ENCODE measurements at places on chromosomes 5 and 9.
A peak's percentile ranks its signal among the peaks of the same experiment; 100 is the strongest.

DNA sequence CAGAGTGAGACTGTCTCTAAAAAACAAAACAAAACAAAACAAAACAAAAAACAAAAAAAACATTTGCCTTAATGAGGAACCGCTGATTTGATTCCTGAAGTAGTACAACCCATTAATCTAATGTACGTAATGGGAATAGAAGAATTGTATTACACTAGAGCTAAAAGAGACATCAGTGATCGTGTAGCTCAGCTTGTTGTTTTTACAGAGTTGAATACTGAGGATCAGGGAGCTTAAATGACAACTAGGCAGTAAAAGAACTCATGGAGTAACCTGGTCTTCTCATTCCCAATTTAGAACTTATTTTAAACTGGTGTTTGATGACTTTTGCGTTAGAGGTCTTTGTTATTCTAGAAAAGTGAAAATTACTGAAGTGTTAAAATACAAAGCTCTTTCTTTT, 65.1 kb upstream of the SLC28A3 start:
- DNase-seq: no peak

DNA sequence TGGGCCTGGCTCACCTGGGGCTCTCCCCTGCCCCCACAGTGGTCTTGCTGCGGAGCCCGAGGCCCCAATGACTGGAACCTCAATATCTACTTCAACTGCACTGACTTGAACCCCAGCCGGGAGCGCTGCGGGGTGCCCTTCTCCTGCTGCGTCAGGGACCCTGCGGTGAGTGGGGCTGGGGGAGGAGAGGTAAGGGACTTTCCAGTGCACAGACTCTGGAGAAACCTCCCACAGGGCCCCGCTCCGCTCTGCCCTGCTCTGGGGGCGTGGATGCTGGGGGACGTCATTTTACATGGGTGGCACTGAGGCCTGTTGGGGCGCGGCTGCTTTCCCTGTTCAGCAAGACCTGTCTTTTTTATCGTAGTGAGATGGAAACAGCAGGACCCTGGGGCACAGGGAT, 7.6 kb downstream of the TSPAN17 start:
- no peak for DNase-seq

GRCh38 chr5:103259705-103260355, 1.3 kb downstream of the MACIR start:
- no peak for DNase-seq

GRCh38 chr5:151150471-151151262, 6.9 kb downstream of the ANXA6 start:
- DNase-seq: peak; percentile 56

- no peak for DNase-seq
These were observed 628 bp downstream of the HOMER1 start for GRCh38 chr5:79513308-79513703.

GRCh38 chr5:10502130-10502529, 60.5 kb downstream of the ROPN1L start:
- no peak for DNase-seq

DNA sequence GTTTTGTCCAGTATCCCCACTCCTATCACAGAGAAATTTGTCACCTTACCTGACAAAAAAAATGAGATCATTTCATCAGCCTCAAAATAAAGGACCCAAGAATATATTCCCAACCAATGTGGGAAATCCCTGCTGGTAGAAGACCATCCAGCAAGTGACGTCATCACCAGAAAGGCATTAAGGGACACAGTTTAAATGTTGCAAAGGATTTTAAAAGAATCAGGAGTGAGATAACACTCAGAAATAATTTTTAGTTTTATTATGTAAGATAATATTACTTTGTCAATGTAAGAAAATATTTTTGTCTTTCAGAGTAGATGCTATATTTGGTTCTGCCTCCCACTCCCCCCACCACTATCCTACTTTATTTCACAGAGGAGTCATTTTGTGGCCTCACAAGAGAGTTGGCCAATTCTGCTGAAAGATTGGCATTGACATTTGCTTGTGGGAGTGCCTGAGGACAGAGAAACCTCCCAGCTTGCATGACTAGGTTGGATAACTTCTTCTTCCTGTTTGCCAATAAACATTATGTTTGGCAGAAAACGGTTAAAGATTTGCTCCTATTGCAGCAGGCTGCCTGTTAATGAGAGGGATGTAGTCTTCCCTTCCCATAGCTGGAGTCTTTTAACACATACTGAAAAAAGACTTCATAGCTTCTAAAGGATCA, 288.6 kb upstream of the DAB2 start:
- no peak for DNase-seq

- DNase-seq: no peak
These were observed 201.1 kb downstream of the SNX18 start for GRCh38 chr5:54718656-54719055.

GRCh38 chr5:75243100-75243499, 6.4 kb upstream of the ANKRD31 start:
- DNase-seq: no peak

DNA sequence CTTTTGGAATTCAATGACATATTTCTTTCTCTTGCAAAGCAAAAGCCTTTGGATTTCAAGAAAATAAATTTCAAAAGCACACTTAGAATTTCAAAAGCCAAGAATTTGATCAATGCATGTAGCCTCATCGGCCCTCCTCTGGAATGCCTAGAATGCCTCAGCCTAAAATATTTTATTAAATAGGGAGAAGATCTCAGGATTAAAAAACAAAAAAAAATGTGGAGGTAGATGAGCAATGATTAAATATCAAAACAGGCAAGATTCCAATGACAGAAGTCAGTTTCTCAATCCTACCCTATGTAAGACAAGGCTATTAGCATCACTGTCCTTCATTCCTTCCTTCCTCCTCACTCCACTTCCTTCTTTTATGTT, 169.0 kb downstream of the CDH6 start:
- no peak for DNase-seq

GRCh38 chr5:150809363-150809762, 30.8 kb downstream of the SMIM3 start:
- no peak for DNase-seq

DNA sequence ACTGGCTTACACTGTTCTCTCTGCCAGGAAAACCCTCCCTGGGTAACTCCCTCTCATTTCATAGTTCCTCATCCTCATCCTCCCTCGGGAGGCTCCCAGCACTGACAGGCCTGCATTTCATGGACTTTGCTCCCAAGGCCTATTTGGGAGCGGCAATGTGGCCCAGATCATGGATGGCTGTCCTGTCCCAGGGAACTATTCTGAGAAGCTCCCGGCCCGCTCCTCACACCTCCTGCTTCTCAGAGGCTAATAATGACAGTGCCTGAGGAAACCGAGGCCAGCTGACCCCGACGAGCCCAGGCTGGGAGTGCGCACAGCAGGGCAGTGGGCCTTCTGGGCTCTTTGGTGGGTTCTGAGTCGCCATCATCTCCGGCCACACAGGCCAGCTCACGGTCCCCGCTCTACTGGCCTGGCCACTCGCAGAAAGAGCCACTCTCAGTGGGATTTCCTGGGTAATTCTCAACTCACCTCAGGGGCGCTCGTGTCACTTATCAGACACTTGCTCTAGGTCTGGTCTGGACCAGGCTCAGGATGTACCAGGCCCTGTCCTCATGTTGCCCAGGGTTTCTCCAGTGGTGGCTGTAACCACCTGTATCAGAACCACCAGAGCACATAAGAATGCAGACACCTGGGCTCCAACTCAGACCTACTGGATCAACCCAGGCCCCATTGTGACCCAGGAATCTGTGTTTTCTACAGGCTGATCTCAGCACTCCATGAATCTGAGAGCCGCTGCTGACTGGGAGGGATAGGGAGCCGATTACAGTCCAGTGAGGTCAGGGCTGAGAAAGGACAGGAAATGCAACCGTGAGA, 2.0 kb upstream of the DOLPP1 start:
- no peak for DNase-seq

DNA sequence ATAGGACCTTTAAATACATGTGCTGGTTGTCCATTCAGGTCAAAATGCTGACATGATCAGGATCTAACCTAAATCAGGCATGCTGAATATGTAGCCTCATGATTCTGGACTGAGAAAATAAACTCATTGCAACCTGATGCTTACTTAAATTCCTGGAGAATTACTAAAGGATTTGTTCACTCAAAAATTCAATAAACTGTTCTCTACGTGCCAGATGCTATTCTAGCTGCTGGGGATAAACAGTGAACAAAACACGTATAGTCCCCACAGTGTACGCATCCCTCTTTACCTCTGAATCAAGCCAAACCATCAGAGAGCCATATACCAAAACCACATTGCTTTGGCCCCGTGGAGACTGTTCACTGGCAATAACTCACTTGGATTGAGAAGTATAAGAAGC, 6.1 kb downstream of the SCAI start:
- DNase-seq: no peak

- DNase-seq: no peak
These were observed 120.9 kb downstream of the WNK2 start for GRCh38 chr9:93304574-93305496.

- peak; percentile 49 for DNase-seq
These were observed 23.4 kb upstream of the ZBTB43 start for GRCh38 chr9:126781186-126782052.

- DNase-seq: no peak
These were observed 564.9 kb upstream of the TUSC1 start for GRCh38 chr9:26243029-26243697.

DNA sequence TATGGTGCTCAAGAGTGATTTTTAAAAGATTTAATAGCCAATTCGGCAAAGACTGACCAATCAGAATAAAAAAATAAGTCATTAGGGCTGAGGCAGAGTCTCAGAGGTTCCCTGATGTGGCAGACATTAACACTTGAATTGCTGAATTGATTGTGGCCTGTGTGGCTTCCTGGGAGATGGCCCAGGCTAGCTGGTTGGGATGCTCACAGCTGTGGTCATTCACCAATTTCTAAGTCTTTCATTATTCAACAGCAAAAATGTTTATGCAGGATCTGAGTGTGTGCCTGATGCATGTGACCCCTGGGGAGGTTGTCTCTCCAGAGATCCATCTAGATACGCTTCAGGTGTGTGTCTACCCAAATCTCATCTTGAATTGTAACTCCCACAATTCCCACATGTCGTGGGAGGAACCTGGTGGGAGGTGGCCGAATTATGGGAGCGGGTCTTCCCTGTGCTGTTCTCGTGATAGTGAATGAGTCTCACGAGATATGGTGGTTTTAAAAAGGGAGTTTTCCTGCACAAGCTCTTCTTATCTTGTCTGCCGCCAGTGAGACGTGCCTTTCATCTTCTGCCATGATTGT, 632.6 kb upstream of the SEMA6A start:
- no peak for DNase-seq

DNA sequence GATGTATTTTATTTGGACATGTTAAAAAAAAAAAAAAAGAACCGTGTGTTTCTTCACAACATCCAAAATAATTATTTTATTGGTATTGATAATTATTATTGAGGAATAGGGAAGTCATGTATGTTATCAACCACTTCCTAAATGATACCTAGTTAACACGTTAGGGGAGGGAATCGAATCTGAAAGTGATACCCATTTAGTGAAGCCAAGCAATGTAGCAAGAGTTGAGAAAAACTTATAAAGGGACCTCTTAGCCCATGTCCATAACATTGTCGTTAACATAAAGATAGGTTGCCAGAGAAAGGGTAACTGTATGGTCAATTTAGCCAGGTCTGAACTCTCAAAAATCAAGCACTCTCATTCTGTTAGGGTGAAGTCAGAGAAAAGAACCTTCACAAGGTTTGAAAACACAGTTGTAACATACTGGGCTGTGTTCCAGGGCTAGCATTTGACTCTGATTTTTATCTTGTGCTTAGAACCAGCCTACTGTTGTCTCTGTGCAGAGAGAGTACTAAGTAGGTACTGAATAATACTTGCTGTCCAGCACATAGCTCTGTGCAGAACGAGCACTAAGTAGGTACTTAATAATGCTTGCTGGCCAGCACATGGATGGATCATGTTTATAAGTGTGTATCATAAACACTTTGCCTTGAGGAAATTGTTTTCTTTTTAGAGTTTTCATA, 60.4 kb downstream of the GHR start:
- no peak for DNase-seq

DNA sequence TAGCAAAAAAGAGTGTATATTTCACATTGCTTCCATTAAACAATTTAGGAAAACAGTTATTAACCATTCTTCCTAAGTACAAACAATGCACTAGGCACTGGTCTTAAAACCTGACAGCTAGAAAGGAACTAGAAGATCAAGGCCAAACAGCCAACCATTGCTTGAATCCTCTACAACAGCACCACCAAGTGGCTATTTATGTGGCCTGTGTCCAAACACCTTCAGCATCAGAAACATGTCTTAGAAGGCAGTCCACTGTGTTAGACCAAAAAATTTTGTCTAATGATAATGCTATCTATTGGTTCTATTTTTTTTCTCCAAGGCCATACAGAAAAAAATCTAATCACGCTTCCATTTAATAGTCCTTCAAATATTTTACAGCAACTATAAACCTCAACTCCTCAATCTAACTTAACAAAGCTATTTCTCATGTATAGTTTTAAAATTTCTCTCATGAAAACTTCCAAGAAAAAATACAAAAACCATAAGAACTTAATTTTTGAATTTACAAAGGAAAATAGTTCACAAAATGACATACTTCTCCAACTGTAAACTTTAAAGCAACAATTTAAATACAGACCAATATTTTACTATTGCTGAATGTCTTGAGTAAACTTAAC, 36.1 kb downstream of the CAAP1 start:
- no peak for DNase-seq

- DNase-seq: no peak
These were observed 225.3 kb upstream of the TLE4 start for GRCh38 chr9:79346350-79347020.

DNA sequence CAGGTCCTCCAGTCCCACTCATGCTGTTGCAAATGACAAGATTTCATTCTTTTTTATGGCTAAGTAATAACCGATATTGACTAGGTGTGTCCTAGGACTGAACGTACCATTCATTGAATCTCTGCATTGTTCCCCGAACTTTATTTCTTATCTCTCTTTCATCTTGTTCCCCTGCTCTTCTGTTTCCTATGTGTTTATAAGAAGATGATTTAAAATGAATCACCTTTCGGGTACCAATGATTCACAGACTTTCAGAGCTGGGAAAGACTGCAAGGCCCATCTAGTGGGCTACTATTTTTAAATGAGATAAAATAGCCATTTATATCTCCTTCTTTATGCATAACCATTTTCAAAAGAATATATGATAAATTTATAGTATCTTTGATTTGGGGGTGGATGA, 133.0 kb downstream of the CDH18 start:
- DNase-seq: no peak
